ENCODE measurements at places on chromosomes 1 and 21. TPM values are rescaled to one million over a fixed set of nuclear protein-coding genes. Genes with fewer than 3 reads are reported as not detected.
A peak's percentile ranks its signal among the peaks of the same experiment; 100 is the strongest.

Gene WNT2B
- 0.02 TPM for total RNA-seq

Gene TSSK3
- total RNA-seq, result not detected

Gene MXRA8
- 0.11 TPM for total RNA-seq

Gene NGF
- total RNA-seq, result 0.84 TPM

Gene STYXL2
- total RNA-seq, result 0.07 TPM

Gene KCNA2
- not detected for total RNA-seq

- DNase-seq, result no peak
Observed at GRCh38 chr1:5423109-5423508, 569.1 kb downstream of the NPHP4 start.

DNA sequence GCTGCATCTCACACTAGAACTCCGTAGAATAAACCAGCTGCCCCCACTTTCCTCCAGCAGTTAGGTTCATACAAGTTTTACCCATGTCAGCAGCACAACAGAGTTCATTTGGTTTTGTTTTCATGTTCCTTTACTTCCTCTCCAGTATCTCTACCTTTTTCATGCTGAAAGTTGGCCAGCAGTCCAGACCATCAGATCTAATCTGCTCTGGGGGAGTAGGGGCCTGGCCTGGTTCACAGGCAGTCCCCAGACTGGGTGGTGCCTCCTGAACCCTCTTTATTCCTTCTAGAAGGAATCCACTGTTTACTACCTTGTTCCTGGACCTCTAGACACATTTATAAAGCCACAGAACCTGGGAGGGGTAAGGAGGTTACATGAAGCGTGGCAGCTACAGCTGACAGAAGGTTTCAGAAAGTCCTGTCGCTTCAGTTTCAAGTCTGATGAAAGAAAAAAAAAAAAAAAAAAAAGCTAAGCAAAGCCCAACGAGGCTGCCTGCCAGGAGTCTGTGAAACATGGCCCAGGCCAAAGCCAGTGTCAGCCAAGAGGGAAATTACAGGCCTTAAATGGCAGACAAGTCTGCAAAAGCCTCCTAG, 184.6 kb upstream of the JUN start:
- DNase-seq, result no peak

- no peak for DNase-seq
Observed at GRCh38 chr1:67441183-67441582, 11.0 kb upstream of the SERBP1 start.

DNA sequence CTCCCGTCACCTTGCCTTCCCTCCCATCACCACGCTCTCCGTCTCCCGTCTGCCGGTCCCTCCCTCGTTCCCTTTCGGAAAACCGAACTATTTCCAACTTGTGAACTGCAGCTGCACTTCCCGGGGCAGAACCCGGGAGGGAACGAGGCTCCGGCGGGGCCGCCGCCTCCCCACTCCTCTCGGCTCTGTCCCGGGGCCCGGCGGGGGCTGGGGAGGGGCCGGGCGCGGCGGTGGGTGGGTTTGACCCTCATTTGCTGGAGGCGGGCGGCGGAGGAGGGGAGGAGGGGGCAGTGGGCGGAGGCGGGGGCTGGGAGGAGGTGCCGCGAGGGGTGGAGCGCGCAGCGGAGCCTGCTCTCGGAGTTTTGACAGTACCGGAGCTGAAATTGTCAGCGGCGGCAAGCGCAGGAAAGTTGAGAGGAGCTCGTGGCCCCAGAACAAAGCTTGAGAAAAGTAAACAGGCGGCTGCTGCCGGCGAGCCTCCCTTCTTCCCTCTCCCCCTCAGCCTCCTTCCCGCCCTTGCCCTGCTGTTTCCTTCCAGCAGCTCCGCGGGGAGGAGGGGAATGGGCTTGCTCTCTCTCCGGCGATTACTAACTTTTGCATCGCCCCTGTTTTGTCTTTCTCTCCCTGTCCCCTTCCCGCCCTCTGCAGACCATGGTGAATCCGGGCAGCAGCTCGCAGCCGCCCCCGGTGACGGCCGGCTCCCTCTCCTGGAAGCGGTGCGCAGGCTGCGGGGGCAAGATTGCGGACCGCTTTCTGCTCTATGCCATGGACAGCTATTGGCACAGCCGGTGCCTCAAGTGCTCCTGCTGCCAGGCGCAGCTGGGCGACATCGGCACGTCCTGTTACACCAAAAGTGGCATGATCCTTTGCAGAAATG, 2.9 kb downstream of the LMO4 start:
- peak; percentile 55 for DNase-seq

DNA sequence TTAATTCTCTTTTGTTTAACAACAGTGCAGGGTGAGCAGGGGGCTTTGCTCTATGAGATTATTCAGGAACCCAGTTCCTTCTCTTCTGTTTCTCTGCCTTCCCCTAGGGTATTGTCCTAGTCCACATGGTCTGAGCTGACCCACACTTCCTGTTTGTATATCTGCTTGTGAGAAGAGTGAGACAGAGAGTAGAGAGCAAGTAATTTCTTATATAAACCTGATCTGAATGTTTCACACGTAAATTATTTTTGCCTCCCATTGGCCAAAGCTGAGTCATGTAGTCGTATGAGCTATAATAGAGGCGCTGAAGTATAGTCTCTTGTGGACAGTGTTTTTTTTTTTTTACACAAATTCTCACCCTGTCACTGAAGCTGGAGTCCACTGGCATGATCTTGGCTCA, 134.2 kb upstream of the SERTAD4 start:
- DNase-seq, result peak; percentile 34

- no peak for DNase-seq
Observed at GRCh38 chr1:15750924-15751323, 7.7 kb upstream of the FBLIM1 start.

DNA sequence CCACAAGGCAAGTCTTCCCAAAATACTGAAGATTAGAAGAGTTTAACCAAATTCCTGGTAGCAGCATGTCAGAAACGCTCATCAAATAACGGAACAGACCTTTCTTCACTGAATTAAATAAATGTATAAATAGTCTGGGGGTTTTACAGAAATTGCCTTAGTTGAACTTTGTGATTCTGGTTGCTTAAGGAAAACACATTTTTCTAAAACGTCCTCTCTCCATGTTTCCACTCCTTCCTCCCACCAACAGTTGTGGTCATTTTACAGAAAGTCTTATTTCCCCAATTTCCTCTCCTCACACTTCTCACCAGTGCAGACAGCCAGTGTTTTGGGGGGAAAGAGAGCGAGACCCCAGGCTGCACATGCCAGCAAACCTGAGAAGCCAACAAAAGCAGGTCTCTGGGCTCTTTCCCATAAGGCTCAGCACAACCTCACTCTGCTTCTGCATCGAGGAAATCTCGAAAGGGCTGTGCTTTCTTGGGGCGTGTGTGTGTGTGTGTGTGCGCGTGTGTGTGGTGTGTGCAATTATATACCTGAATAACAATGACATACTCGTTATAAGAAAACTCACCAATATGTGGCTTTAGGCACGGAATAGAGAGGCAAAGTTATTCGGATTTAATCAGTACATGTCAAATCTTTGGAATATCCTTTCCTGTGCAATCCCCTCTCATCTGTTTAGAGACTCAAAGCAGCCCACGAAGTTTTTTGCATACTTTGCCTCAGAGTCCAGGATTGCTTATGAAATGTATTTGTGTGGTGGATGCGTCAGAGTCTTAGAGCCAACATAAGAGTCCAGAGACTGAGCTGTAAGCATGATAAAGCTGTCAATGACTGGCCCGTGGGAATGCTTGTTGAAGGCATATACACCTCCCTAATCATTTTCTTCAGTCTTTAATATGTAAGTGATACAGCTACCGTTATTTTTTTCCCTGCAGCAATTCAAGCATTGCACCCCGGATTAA, 2.0 kb downstream of the KCNJ15 start:
- peak; percentile 85 for DNase-seq

DNA sequence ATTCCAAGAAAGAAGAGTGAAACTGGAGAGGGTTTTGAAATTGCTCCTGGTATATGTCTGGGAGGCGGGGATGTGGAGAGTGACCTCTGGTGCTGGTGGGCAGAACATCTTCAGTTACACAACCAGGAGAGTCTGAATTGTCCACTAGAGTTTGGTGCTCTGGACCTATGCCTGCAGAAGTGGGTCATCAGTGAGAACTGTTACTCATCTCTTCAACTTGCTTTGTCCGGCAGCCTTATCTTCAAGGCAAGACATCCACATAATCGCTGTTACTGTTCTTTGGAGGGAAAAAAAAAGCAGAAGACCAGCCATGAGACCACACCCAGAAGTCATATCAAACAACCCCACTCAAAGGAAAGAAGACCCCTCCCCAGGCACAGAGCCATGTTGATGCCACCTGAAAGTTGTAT, 14.9 kb downstream of the SH2D1B start:
- DNase-seq, result no peak

GRCh38 chr1:1083416-1084371, 9.6 kb upstream of the RNF223 start:
- no peak for DNase-seq

DNA sequence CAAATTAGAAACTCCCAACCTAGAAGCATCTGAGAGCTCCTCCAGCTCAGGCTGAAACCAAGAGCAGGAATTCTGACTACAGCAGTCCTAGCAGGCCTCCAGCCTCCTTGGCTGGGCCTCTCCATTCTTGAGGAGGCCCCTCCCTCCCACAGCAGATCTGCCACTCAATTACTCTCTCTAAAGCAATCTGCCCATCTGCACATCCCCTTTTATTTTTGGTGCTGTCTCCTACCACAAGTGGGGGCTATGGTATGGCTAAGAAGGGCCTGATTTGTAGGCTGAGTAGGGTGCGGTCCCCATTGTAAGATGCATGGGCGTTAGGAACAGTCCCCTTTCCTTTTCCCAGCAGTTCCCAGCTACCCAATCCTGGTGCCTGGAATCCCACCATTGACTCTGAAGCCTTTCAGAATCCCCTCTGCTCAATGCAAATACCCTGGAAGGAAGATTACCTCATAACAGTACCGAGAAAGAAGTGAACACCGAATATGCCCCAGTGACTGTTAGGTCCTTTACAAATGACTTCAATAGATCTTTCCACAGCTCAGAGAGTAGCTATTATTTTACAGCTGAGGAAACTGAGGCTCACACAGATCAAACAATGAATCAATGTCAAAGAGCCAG, 11.6 kb upstream of the TTC39A start:
- DNase-seq, result peak; percentile 13

- DNase-seq, result no peak
Observed at GRCh38 chr1:41038110-41038509, 16.6 kb upstream of the SLFNL1 start.

DNA sequence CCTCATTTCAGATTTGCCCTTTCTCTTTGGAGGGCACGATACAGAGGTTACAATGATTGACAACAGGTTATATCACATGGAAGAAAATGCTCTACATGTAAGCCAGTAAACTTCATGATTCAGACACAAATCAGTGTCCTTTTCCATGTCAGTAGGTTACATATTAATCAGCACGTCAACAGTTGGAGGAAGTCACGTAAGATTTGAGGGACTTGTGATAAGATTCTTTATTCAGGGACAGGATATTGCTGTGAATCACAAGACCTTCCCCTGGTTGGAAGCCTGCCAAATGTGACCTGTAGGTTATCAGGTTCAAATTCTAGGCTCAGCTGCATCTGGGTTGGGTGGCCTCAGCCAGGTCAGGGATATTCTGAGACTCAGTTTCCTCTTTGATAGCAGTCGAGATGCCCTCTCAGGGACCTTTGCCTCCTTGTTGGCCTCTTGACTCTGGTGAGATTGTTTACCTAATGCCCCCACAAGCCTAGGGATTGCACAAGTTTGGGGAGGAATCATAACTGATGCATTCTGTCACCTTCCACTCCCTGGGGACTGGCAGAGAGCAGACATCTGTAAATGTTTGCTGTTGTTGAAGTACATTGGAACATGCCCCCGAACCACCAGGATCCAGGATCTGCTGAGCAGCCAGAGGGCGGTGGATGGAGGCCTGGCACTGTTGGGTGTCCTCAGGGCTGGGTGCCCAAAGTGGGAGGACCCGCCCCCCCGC, 31.9 kb downstream of the SERINC2 start:
- DNase-seq, result no peak

Data from HT1080 (cell line).